H1 (cell line): ENCODE measurements at places on chromosomes 5 and 9.

- no peak for DNase-seq
These were observed 3.3 kb downstream of the ANKRD34B start for GRCh38 chr5:80566711-80567259.

GRCh38 chr9:129889122-129889940 is 54.1 kb downstream of the USP20 start:
- no peak for DNase-seq

GRCh38 chr5:167754501-167755021 is 536.9 kb upstream of the WWC1 start:
- no peak for DNase-seq

GRCh38 chr5:354581-355378 is 33.3 kb downstream of the AHRR start:
- no peak for DNase-seq

- no peak for DNase-seq
These were observed at the start of gene ZMYND19 for GRCh38 chr9:137590469-137591383. Gene ZMYND19, minus strand, starts transcription at chr9:137590512. Its CDS starts 249 bp downstream, at chr9:137590263.

GRCh38 chr5:181280251-181280762 is 19.4 kb upstream of the TRIM52 start:
- DNase-seq: no peak

DNA sequence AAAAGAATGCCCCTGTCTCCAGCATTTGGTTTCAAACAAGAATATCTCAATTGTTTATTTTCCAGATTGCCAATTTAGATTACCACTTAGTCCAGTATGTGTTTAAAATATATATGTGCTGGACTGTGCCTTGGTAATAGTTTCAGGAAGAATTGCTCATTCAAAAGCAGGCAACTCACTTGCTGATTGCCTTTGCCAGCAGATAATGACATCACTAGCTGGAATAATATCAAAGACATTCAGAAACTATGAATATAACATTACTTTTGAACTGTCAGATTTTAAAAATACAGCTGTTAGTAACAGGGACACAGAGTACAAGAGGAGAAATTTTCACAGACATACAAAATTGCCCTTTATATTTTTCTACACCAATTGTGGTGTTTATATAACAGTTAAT is 96.0 kb upstream of the ITGA2 start:
- DNase-seq: no peak

DNA sequence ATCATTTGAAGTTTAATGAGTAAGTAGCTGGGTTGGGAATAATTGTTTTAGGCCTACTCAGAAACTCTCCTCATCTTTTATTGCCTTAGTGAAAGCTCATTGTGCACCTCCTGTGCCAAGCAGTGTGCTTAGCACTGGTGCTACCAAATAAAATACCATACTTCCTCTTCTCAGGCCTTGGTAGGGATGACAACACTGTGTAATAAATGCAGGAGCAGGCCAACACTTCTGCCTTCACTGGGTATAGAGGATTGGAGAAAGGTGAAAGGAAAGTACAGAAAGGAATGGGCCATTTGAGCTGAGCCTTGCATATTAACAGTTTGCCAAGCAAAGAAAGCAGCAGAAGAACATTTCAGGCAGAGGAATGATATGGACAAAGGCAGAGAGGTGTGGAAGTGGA is 285.7 kb downstream of the NR3C1 start:
- no peak for DNase-seq

- DNase-seq: no peak
These were observed 119.5 kb upstream of the CTNND2 start for GRCh38 chr5:12023614-12024241.

DNA sequence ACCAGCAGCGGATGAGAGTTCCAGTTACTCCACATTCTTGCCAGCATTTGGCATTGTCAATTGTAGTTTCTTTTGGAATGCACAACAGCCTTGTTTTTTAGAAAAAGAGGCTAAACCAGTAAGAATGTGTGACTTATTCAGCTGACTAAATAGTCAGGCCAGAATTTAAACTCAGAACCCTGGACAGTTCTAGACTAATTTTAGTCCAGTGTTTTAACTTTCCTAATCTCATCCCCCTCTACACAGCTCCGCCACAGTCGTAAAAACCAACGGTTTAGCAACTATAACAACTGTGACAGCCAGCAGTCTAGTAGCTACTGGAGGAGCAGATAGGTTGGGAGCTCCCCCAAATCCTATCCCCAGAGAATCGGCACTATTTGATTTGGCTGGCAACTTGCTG is 103.7 kb downstream of the FOXD1 start:
- no peak for DNase-seq

DNA sequence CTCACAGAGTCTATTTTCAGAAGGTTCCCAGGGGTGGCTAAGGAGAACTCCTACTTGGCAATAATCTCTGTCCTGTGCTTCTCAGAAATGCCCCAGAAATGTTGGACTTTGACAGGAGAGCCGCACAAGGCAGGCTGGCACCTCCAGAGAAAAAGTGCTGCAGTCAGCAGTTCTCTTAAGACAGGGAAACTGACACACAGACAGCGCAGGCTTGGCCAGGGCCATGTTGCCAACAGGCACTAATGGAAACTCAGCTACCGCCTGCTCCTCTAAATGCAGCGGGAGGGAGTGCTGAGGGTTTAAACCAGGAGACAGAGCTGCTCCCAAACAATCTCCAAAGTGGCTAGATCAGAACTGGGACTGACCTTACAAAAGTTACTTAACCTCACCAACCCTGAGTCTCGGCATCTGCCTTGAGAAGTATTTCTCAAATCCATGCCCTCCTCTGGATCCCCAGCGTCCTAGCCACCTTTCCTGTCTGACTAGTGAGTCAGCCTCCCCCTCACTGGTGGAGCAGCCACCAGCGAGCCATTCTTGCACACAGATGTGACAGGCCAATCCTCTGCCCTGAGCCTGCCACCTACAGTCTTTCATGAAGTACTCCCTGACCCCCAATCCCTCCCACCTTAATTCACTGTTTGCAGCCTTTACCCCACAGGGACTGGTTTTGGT is 186.4 kb downstream of the CDK5RAP2 start:
- no peak for DNase-seq

DNA sequence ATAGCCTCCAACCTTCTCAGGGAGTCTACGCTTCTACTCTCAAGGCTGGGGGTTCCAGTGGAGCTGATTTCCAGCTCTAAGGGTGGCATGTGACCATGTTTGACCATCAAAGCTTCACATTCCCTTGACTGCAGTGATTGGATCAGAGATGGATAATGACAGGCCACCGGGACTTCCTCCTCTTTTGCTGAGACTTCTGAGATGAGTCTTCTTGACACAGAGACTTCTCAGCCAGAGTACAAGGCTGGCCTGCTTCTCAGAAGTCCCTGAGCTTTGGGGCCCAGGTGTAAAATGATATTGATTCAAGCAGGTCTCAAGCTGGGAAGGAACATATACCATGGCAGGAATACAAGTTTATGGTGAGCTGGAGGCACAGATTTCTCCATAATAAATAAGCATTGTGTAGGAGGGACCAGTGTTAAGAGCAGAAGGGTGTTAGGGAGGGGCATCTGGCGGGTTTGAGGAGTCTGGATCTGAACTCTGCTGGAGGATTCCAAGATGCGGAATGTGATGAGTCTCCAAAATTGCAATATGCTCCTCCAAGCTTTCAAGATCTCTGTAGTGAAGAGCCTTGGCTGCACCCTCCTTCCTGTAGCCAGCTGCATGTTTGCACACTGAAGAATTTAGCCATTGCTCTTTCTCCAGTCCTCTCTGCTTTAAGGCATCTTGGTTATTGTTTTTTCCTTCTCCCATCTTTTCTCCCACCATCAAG is 41.7 kb upstream of the HSD17B4 start:
- no peak for DNase-seq

DNA sequence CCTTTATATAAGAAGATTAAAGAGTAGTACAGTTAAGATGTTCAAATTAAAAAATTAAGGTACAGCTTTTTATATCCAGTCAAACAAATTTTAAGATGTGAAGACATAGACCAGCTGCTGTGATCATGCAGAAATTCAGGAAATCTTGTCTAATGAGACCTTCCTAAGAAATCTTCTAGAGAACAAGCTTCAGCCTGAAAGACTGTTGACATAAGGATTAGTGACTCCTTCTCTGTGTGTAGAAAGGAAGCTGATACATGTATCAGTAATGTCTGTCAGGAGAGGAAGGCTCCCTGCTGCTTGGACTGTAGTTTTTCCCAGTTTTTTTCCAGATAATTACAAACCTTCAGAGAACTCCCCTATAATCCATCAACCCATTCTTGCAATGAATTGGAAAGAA is 75.8 kb upstream of the PCSK5 start:
- DNase-seq: no peak

DNA sequence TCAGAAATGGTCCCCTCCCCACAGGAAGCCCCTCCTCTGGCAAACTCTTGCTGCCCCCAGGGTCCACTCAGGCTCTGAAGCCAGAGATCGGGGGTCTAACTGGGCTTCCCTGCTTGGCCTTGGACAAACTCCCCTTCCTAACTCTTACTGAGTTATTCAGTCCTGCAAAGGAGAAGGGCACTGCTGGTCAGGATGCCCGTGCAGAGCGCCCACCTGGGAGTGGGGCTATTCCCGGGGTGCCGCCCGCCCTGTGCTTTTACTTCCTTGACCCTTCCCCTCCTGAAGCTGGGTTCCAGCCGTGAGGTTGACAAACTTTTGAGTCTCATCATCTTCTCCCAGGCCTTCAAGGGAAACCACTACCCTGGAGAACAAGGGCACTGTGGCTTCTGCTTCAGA is 4.9 kb downstream of the TBC1D9B start:
- DNase-seq: no peak

- DNase-seq: no peak
These were observed 62.8 kb downstream of the RAPGEF1 start for GRCh38 chr9:131677049-131677443.

DNA sequence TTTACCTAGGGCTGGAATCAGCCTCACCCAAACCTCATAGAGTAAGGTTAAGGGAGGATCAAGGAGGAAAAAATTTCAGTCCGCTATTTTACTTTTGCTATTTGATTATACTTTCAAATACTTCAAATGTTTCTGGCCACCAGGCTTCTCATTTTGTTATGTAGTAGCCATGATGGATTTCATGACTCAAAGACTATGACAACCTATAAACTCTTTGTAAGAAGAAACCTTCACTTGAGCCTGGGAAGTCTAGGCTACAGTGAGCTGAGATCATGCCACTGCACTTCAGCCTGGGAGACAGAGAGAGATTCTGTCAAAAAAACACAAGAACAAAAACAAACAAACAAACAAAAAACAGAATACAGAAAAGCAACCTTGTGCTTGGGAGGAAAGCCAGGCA is 293.6 kb upstream of the TNC start:
- no peak for DNase-seq

DNA sequence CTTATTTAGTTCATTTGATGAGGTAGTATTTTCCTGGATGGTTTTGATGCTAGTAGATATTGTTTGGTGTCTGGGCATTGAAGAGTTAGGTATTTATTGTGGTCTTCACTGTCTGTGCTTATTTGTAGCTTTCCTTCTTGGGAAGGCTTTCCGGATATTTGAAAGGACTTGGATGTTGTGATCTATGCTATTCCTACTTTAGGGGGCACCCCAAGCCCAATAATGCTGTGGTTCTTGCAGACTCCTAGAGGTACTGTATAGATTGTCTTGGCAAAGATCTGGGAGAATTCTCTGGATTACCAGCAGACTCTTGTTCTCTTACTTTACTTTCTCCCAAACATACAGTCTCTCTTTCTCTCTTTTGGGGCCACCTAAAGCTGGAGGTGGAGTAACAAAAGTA is 315.7 kb downstream of the MAT2B start:
- no peak for DNase-seq

GRCh38 chr9:113222482-113222841 is 1.1 kb downstream of the SLC31A1 start:
- no peak for DNase-seq

DNA sequence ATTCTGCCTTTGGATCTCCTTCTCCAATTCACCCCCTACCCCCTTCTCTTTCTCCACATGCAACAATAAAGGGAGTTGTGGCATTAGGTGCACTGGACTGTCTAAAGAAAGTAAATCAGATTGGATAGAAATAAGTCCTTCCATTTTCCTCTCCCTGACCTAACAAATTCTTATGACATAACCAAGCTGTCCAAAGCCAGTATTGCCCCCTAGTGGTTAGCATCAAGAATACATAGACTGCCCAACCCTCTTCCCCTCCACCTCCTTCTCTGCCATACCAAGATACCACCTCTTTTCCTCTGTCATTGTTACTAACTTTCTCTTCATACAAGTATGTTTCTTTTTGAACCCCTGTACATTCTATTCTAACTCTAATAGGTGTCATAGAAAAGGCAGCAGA is 45.7 kb downstream of the PPARGC1B start:
- DNase-seq: no peak

DNA sequence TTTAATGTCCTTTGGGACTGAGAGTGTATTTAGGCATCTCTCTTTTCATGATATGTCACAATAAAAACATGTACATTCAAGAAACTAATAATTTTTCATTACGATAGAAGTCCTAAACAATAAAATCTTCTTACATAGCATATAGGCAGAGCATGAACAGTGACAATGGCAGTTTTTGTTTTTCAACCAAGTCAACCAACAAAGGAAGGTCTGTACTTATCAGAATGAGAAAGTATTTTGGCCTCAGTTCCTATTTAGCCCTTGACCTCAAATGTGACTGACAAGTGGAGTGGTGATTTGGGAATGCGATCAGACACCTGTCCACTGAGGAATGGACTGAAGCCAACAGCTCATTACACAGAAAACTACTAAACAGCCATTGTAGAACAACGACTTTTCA is 219.5 kb downstream of the TMEM161B start:
- no peak for DNase-seq

DNA sequence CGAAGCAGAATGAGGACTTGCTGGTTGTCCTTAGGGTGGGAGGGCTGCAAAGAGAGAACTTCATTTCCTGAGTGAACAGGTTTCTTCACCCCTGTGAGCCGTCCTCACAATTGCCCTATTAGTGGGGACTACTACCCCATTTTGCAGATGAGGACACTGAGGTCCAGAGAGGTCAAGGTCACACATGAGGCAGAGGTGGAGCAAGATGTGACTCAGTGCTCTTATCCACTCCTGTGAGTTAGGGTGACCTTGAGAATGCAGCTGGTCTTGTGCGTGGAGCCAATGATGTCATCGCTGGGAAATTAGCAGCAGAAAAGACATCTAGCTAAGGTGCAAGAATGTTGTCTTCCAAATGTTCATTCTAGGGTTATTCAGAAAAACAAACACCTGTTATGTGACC is 26.9 kb downstream of the GPRIN1 start:
- no peak for DNase-seq

- DNase-seq: no peak
These were observed 151.0 kb upstream of the ADAMTS16 start for GRCh38 chr5:4989118-4989517.

DNA sequence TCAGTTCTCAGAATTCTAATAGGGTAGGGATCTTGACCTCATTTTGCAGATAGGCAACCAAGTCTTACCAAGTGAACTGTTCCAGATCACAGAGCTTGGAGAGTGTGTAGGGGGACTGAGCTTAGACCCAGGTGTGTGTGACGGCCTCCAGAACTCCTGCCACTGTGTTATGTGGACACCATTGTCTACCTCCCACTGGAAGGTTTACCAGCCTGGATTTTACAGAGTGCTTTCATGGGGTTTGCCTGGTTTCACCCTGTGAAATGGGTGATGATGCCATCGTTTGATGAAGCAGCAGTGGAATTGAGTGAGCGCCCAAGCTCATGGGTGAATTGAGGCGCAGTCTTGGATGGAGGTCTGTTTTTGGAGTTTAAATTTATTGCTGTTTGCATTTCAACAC is 23.6 kb downstream of the TJP2 start:
- DNase-seq: no peak
